GM18507 (cell line): ENCODE measurements at places on chromosomes 12 and 14.
A peak's percentile ranks its signal among the peaks of the same experiment; 100 is the strongest.

- DNase-seq, result no peak
Observed at GRCh38 chr12:66035288-66035966, 95.1 kb downstream of the LLPH start.

DNA sequence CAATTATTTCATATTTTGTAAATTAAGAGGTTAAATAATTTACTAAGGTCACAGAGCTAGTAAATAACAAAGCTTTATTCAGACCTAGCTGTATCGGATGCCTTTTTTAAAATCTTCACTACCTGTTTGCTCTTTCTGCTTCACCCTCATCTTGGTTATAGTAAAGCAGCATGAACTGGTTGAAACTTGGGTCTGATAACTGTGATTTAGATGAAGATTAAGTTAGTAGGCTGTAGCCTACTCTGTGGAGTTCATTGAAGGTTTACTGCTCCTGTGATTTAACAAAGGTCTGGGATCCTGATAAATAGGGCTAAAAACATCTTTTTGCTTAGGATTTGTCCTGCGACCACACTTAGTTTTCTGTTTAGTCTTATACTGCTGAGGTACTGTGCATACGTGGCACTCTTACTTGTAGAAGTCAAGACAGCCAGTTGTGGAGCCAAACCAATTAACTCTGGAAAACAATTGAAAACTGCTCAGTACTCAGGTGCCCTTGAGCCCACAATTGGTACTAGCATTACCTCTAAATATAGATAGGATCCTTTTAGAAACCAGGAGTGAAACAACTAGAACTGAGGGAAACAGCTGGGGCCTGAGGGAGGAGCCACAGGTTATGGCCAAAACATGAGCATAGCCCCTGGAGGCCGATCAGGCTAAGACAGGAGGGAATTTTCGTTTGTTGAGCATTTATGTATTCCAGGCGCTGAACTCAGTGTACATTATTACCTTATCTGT lies 2.3 kb downstream of the SPATS2 start:
- no peak for DNase-seq

DNA sequence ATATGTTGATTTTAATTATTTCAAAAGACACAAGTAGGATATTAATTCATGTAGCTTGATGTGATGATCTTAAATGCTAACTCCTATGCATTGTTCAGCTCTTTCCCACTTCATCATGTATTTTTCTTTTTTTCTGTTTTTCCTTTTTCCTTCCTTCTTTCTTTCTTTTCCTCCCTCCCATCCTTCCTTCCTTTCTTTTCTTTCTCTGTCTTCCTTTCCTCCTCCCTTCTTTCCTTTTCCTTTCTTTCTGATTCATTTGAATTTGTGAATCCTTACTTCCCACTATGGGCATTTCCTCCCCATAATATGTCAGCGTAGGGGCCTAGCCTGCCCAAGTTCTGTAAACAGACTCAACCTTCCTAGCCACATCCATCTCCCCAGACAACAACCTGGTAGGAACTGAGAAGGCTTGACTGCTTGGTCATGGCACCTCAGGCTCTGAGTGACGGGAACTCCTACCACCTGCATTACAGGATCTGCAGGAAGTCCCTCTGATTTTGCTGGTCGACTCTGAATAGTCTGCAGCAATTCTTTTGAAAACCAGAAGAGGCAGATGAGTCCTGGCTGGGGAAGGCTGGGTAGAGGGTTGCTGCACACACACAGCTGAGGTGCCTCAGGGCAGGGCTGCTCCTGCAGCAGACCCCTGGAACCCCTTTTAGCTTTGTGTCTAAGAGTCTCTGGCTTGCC lies 33.4 kb upstream of the BHLHE41 start:
- DNase-seq, result no peak

- DNase-seq, result peak; percentile 83
Observed at GRCh38 chr14:92677087-92677668, 71.2 kb downstream of the LGMN start.

DNA sequence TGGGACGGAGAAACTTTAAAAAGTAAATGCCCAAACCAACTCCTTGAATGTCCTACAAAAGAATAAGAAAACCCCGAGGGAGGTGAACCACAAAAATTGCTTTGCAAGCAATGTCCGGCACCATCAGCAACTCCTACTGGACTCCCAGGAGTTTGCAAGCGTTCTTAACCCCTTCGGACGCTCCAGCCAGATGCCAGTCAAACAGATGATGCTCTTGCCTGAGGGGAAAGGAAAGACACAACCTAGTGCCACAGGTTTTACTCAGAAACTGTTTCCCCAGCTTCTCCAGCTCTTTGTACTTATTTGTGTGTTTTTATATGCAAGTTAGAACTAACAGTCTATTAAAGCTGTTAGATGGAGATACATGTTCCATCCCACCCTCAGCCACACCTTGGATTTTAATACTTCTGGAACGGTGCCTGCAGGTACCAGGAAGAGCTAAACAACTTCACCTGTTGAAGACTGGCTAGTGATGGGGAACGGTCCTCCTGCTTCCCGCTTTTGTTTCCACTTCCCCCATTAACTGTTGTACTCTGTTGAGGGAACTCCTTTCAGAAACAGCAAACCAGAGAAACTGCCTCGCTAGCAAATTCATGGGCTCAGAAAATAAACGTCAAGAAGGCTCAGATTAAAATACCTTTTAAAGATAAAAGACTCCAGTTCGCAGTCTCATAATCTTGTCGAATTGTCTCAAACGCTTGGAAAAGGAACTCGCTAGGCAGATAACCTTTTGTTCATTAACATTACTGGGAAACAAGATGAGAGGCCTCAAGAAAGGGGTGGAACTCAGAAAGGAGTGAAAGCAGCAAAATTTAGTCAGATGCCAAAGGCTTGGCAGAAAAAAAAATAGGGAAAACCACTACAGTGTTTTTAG lies 1.1 kb upstream of the FERMT2 start:
- DNase-seq, result no peak

DNA sequence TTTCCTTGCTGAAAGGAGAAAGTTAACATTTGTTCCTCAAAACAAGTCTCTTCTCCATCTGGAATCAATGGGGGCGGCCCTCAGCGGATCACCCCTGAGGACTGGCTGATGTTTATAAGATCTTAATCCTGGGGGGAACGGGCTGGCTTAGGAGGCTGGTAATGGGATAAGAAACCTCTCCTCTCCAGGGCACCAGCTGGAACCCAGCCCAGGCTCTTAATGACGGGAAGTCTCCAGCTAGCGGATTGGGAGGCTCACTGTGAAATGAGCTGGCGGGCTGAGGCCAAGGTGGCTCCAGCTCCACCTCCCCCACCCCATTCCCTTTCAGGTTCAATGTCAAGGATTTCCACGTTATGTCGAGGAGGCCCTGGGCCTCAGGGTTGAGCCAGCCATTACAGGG lies 1133.0 kb downstream of the VRK1 start:
- DNase-seq, result no peak

DNA sequence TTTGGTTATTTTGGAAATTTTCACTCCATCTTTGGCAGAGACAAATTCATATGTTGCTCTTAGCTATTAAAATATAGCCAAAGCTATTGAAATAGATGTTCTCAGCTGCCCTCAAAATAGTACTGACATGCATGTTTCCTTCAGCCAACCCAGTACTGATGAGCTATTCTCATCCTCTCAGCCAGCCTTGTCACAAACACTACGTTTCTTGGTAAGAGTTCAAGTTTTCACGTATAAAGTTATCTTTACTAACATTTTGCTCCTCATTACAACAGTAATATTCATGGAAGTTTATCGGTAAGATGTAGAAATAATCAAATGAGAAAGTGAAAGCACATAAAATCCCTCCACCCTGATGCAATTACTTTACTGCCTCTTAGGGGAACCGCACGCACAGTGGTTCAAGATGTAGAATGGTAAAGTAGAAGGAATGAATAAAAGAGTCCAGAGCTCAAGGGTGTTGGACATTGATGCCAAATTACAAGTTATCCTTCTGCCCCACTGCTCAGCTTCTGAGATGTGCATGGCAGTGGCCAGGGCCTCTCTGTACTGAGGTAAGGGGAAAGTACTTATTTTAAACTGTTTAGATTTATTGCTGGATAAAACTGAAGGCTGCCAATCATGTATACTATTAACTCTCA lies 20.7 kb downstream of the GCH1 start:
- DNase-seq, result no peak

GRCh38 chr12:58884916-58885315 lies 35.4 kb downstream of the LRIG3 start:
- no peak for DNase-seq
